Mesendoderm (in vitro differentiated cells): ENCODE measurements at places on chromosomes 12 and 14.

- peak; percentile 54 for DNase-seq
Observed at GRCh38 chr12:43676183-43676813, 82.3 kb downstream of the PUS7L start.

- DNase-seq, result no peak
Observed at GRCh38 chr14:43244142-43244625, 1262.9 kb downstream of the FSCB start.

DNA sequence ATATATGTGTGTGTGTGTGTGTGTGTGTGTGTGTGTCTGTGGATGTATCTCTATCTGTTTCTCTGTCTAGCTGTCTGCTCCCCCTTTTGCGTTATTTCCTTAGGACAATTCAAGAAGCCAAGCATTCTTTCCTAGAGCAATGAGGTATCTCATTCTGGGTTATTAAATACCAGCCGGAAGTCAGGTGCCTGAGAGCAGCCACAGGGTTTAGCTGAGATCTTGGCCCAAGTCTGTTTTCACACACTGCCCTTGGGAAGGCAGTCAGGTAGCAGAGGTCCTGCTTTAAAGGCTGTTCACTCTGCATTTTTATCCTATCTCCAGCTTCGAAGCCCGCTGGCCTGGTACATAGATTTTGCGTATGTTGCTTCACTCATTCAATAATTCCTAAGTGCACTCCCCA lies 76.8 kb downstream of the TSPAN9 start:
- DNase-seq, result no peak

- no peak for DNase-seq
Observed at GRCh38 chr12:3931776-3932175, 58.6 kb upstream of the PARP11 start.

DNA sequence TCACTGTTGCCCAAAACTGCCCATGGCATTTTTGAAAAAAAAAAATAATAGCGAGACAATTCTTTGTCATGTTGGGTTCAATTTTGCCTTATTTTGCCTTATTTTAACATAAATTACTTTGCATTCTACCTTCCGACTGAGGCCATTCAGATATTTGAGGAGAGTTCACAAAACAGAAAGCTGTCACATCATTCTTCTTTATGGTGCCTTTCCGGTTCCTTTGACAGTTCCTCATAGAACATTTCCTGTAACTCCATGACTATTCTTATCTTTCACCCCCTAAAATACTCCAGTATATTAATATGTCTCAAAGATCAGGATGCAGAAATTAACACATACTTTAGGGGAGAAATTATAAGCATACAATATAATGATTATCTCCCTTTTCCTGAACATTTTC lies 476.7 kb downstream of the NOVA1 start:
- DNase-seq, result no peak

GRCh38 chr14:29926701-29927375 lies 809 bp downstream of the PRKD1 start:
- peak; percentile 96 for DNase-seq
